ENCODE measurements at places on chromosomes 12 and 14. TPM values are rescaled to one million over a fixed set of nuclear protein-coding genes. Genes with fewer than 3 reads are reported as not detected.
A peak's percentile ranks its signal among the peaks of the same experiment; 100 is the strongest.

- no peak for DNase-seq
Observed at GRCh38 chr12:120134307-120134980, 17.9 kb upstream of the RAB35 start.

GRCh38 chr12:25960961-25961360 is 2.5 kb downstream of the RASSF8 start:
- no peak for DNase-seq

DNA sequence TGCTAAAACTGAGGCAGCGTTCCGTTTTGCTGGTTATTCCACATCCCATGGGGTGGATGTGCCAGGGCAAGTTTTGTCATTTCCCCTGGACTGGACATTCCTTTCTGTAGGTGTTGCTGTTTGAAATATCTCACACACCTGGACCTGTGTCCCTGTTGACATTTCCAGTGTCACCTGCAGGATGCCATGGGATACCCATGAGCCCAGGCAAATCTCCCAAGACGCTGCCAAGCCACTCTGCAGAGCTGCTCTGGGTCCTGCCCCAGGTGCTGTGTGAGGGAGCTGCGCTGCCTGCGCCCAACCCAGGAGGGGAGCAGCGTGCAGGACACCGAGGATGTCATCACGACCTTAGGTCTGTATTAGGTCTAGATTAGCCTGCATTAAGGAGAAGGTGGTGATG is 5.2 kb upstream of the PACS2 start:
- DNase-seq: no peak

- DNase-seq: peak; percentile 92
Observed at GRCh38 chr14:103628684-103629502, at the start of gene KLC1. TSS of gene KLC1 (plus strand) at chr14:103629211. CDS start at chr14:103654565, 25,354 bp downstream.

DNA sequence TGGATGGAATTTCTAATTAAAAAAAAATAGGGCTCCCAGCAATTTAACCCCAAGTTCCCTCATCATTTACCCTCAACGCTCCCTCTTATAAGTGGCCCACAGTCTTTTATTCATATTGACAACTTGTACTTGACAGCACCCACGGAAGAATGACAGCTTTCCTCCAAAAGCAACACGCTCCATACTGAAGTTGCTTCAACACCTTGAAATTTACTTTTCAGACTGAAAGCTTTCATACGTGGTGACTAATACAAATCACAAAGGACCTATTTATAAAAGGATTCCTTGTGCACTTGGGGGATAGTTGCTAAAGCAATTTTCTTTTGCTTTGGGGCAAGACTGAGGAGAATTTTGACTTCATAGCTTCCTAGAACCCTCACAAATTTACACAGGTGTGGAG is 1629.4 kb upstream of the SEL1L start:
- DNase-seq: no peak

DNA sequence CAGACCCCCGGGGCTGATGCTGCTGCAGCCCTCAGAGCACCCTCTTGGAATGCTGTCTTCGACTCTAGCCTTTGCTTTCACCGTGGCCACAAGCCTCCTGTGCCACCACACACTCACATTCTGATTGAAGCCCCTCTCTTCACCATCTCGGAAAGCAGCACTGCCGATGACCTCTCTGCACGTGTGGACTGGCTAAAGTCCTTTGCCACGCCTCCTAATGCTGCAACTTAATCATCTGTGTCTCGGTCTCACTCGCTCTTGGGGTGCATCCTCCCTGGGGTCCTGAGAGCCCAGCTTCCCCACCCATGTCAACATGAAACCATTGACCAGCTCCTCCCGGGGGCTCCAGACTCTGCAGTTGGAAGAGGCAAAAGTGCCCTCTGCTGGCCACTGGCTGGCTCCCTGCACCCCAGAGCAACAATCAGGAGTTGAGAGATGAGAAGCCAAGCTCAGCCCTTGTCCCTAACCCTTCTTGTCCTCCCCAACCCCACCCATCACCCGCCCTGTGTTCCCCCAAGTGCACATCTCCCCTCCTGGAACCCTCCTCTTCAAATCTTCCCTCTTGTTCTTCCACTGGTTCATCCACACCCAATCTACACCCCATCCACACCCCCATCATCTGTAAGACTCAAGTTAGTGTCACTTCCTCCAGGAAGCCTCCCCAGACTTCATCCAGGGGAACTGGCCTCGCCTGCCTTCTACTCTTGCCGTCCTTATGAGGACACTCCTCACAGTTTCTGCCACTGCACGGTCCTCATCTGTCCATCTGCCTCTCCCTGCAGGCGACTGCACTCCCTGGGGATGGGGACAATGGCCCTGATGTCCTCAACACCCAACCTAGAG is 23.6 kb upstream of the FAM181A start:
- peak; percentile 25 for DNase-seq

- no peak for DNase-seq
Observed at GRCh38 chr12:5987573-5987972, 42.5 kb upstream of the ANO2 start.

DNA sequence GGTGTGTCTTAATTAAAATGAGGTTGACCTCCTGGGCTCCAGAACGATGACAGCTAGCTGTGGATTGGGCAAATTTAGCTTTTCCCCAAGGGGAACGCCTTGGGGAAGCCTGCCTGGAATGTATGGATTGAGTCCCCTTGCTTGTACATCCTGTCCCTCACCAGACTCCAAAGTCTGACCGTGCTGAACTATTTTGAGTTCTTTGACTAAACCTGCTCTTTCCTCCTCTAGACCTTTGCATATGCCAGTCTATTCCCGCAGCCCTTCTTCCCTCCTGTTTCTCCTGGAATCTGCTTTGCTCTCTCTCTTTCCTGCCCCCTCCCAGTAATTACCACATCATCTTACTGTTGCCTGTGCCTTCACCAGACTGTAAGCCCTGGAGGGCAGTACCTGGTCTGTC is 11.5 kb upstream of the KDM2B start:
- no peak for DNase-seq

- DNase-seq: no peak
Observed at GRCh38 chr12:49929581-49929980, 21.0 kb upstream of the AQP2 start.

DNA sequence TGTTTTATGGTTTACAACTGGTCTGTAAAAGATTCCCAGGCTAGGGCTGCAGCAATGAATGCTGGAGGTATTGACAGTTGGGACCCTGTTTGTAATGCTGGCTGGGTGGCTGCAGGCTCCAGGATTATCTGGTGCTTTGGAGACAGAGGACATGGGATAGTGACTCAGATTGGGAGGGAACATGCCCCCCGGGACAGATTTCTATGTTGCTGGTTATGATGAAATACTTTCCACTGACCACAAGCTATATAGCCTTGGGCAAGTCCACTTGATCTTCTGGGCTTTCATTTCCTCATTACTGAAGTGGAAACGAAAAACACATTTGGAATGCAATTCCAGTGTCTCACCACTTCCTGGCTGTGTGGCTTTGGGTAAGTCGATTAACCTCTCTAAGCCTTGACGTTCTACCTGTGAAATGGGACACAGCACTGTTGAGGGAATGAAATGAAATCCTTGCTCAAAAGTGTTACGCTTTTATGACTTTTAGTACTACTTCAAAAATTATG is 6.3 kb upstream of the TPCN1 start:
- DNase-seq: no peak

DNA sequence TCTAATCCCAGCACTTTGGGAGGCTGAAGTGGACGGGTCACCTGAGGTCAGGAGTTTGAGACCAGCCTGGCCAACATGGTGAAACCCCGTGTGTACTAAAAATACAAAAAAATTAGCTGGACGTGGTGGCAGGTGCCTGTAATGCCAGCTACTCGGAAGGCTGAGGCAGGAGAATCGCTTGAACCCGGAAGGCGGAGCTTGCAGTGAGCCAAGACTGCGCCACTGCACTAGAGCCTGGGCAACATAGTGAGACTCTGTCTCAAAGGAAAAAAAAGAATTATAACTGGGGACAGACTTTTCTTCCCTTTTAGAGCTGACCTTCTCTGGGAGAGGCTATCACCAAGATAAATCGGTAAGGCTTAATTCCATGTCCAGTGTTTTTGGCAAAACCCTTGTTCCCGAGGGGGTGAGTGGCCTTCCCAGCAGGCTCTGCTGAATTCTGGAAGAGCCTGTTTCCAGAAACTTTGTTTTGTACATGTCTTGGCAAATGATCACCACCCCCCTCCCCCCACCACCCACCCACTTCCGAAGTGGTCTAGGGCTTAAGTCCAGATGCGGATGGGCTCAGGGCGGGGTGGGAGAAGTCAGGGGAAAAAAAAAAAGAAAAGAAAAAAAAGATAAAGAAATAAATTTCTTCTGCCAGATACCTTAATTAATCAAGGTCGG is 32.3 kb upstream of the DEGS2 start:
- DNase-seq: no peak

- no peak for DNase-seq
Observed at GRCh38 chr12:1920971-1921370, 2.5 kb upstream of the CACNA2D4 start.

- DNase-seq: peak; percentile 62
Observed at GRCh38 chr12:98939350-98939749, 294.3 kb downstream of the APAF1 start.

DNA sequence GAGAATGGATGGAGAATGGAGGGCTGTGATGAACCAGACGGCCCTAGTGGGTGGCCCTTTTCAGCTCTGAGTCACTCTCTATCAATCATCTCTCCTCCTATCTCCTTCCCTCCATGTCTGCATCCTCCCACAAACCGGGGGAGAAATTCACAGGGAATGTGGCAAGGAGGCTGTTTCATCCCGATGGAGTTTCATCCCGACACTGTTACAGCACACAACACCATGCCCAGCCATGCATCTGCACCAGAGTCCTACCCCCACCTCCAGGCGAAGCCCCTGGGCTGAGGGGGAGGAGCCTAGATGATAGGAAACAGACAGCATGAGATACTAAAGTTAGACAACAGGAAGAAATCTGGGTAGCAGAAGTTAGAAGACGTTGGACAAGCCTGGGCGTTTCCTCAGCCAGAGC is 20.8 kb downstream of the SLC8B1 start:
- DNase-seq: no peak

DNA sequence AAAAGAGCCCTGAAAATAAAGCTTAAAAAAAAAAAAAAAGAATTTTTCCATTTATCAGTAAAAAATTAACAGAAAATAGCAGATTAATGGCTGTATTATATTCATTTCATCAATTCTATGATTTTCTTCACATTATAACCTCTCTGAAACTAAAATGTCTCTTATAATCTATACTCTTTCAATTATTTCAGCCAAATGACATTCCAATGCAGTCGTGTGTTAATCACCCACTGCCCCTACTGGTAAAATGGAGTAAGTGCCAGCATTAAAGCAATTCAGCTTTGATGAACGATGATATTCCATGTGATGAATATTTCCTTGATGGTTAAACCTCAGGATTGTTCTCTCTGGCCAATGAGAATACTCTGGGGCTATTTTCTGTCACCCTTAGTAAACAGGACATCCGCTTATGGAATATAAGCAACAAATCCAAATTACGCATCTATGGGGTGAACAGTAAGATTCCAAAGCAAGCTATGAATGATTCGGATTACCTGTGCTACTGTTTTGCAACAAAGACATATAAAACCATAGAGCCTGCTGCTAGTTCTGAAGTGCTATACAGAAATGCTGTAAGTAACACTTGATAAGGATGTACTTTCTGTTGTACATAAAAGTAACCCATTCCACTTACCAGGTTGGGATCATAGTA is 20.3 kb upstream of the SYCP3 start:
- peak; percentile 38 for DNase-seq

GRCh38 chr12:104201238-104202001 is 14.2 kb upstream of the TXNRD1 start:
- DNase-seq: peak; percentile 56

DNA sequence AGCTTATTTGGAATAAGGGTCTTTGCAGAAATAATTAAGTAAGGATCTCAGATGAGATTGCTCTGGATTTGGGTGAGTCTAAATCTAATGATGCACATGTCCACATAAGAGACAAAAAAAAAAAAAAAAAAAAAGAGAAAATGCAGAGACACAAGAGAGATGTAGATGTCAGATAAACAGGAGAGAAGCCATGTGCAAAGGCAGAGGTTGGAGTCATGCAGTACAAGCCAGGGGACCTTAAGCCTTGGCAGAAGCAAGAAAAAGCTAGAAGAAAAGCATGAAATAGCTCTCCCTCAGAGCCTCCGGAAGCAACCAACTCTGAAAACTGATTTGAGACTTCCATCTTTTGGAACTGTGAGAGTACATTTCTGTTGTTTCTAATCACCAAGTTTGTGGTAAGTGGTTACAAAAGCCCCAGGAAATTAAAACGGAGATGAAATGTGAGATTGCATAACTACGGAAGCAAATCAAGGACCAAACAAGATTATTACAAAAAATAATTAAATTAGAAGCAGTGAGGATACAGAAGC is 1304.0 kb upstream of the SEL1L start:
- DNase-seq: no peak

- DNase-seq: no peak
Observed at GRCh38 chr14:83575301-83575700, 1954.6 kb upstream of the FLRT2 start.

DNA sequence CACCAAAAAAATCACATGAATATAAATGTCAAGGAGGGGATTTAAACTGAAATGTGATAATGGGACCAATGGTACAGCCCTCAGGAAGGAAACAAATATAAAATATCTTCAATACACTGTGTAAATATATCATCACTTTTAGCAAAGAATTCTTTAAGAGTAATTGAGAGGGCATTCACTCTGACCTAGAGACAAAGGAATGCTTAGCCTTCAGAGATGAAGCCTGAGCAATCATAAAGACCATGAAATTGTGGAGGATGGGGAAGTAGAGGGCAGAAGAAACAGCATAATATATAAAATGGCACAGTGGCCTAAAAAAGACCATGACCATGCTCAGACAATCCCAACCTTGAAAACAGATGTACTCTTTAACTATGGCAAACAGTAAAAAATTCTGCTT is 20.4 kb downstream of the YAF2 start:
- DNase-seq: no peak

- no peak for DNase-seq
Observed at GRCh38 chr12:108589028-108589839, 8.7 kb downstream of the TMEM119 start.

RASAL1 gene
- 12.3 TPM for polyA plus RNA-seq

KRT82 gene
- polyA plus RNA-seq: not detected

ENDOU gene
- 0.80 TPM for polyA plus RNA-seq

LRP1-AS gene
- polyA plus RNA-seq: not detected

CCDC177 gene
- polyA plus RNA-seq: 1.5 TPM

FAM186B gene
- polyA plus RNA-seq: 0.15 TPM

C12orf50 gene
- polyA plus RNA-seq: not detected

NPFF gene
- polyA plus RNA-seq: not detected
